ENCODE measurements at places on chromosomes 7 and 10. TPM values are rescaled to one million over a fixed set of nuclear protein-coding genes. Genes with fewer than 3 reads are reported as not detected.

DNA sequence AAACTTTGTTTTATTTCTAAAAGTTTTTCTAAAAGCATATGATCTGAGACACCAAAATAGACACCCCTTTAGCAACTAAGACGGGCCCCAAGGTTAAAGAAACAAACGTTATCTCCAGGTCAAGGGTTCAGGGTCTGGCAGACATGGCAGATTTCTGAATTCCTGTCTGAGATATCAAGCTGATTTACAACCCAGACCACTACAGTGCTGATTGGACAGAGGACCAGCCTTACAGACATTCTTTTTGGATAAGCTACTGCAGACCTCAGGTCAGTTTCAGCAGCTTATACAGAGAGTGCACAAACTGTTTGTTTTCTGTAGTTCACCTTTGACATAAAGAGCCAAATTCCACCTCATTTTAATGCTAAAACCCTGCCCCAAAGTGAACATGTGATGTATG is 34.8 kb downstream of the SVOPL start:
- DNase-seq, result no peak

DNA sequence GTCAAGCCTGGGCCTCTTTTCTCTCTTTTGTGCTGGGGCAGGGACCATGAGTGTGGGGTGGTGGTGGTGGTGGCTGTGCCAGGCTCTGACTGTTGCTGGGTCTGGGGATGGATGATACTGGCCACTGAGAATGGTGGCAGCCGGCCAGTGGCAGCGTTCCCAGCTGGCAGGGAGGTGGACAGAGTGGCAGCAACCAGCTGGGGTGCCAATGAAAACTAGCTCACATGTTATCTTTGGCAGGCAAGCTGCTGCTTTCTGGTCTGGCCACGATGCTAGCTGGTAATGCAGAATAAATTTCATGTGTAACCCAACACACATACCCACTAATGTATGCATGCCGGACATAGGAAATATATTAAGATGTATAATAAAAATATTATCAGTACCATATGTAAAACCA is 95.0 kb upstream of the SLC26A5 start:
- no peak for DNase-seq

DNA sequence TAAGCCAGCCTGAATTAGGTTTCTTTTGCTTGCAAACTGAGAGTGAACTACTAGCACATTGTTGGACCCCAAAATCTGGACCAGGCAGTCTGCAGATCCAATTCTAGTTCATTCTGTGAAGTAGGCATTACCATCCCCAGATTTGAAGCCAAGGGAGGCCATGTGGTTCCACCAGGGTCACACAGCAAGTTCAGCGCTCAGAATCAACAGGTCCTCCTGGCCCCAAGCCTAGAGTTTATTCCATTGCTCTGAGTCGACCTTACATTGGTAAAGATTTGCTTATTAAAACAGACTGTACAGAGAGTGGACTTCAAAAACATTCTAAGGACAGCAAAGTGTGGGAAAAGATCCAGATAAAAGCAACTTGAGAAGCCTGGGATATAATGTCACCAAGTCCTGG is 50.9 kb downstream of the AFAP1L2 start:
- no peak for DNase-seq

- no peak for DNase-seq
These were observed 14.8 kb downstream of the MYL10 start for GRCh38 chr7:101614098-101614938.

The IKZF5 gene
- 15.4 TPM for total RNA-seq

GRCh38 chr7:106488465-106488864 is 172.5 kb downstream of the CCDC71L start:
- no peak for DNase-seq

DNA sequence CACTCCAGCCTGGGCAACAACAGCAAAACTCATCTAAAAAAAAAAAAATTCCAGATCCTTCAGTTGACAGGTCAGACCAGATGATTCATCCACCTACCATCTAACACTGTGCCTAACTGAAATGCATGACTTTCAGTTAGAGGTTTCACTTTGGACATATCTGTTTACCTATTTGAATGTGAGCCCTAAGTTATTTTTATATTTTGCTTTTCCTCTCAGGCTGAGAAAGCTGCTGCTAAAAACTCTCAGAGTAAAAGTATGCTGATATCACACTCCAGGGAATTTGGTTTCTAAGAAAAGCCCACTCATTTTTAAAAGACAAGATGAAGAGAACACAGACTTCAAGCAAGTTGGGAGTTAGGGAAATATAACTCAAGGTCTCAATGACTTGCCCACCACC is 126.0 kb downstream of the SGMS1 start:
- no peak for DNase-seq

GRCh38 chr10:81995254-81995653 is 120.3 kb downstream of the NRG3 start:
- DNase-seq, result no peak

GRCh38 chr10:8817299-8817698 is 762.8 kb downstream of the GATA3 start:
- no peak for DNase-seq

GRCh38 chr10:29183301-29183945 is 105.4 kb upstream of the LYZL1 start:
- no peak for DNase-seq

GRCh38 chr7:20270867-20271266 is 53.7 kb upstream of the MACC1 start:
- DNase-seq, result no peak

DNA sequence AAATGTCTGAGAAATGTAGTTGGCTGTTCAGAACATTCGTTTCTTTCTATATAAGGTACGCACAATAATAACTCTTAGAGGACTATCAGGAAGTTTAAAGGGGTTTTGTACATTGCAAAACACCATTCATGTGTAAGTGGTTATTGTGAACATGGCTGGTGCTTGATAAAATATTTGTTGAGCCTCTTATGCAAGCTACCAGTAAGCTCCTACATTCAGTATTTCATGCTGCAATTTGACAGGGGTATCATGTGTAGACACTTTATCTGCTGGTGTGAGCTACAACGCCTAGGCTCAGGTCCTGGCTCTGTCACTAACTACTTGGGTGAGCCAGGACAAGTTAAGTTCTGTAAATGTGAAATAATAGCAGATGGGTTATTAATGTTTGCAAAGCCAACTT is 75.5 kb downstream of the MAP3K8 start:
- no peak for DNase-seq

All from omental fat pad (tissue), 4 donors.